Frontal cortex (tissue), 4 donors: ENCODE measurements at places on chromosomes 3 and 15. TPM values are rescaled to one million over a fixed set of nuclear protein-coding genes. Genes with fewer than 3 reads are reported as not detected.

Gene FBXL22
- 0.82 TPM for total RNA-seq

Gene OR5K4
- total RNA-seq, result not detected

Gene COL6A5
- total RNA-seq, result under 0.01 TPM

Gene BOC
- 3.3 TPM for total RNA-seq

Gene ZDHHC19
- total RNA-seq, result not detected
